Stimulated activated CD4-positive, alpha-beta T cell treated with anti-CD3 and anti-CD28 coated beads, Interleukin-1b, Interleukin-23, amount 100 ng/mL, for 1 hour (primary cell): ENCODE measurements at places on chromosomes 12 and 14.

DNA sequence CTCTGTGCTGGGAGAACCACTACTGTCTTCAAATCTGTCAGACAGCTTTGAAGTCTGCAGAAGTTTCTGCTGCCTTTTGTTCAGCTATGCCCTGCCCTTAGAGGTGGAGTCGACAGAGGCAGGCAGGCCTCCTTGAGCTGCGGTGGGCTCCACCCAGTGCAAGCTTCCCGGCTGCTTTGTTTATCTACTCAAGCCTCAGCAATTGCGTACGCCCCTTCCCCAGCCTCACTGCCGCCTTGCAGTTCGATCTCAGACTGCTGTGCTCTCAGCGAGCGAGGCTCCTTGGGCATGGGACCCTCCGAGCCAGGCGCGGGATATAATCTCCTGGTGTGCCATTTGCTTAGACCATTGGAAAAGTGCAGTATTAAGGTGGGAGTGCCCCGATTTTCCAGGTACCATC lies 25.1 kb upstream of the KLRB1 start:
- DNase-seq: no peak

DNA sequence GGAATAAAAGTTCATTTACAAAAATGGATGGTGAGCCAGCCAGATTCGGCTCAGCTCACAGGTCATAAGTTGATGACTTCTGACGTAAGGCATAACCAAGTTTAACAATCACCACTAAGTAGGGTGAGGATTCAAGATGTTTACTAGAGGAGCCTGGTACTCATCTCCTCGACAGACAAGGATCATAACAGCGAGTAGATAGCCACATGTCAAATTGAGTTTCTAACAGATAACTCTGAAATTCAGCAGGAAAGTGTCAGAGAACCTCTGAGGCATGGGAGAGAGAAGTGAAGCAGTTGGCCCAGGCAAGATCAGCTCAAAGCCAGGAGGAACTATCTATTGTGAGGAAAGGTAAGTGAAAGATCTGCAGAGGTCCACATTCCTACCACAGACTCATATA lies 208.7 kb downstream of the NELL2 start:
- DNase-seq: no peak

GRCh38 chr12:49335955-49336644 lies 888 bp downstream of the C1QL4 start:
- DNase-seq: no peak

DNA sequence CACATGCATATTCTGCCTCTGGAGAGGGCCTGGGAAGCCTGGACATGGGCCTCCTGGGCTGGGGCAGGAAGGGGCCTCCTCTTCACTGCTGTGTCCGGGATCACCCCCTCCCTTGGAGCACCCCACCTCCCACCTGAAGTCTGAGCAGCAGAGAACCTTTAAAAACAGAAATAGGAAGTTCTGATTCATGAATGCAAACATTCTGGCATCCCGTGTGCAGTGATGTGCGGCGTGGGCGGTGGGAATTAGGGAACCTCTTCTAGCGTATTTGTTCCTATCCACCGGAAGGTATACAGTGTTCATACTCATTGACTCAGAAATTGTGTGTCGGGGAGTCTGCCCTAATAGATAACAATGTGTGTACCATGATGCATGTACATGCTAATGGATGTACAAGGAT lies 46.2 kb downstream of the C14orf132 start:
- DNase-seq: no peak

- DNase-seq: no peak
Observed at GRCh38 chr12:29437575-29437974, 56.6 kb upstream of the ERGIC2 start.

DNA sequence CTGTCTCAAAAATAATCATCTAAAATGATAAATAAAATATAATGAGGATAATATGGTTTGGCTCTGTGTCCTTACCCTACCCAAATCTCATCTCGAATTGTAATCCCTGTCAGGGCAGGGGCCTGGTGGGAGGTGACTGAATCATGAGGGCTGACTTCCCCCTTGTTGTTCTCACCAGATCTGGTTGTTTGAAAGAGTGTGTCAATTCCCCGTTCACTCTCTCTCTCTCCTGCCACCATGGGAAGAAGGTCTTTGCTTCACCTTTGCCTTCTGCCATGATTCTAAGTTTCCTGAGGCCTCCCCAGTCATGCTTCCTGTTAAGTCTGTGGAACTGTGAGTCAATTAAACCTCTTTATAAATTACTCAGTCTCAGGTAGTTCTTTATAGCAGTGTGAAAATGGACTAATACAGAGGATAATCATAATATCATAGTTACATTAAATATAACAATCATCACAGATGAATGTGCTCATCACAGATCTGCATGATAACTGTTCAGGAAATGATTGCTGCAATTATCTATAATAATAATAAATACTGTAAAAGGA lies 12.6 kb downstream of the EFCAB11 start:
- no peak for DNase-seq

DNA sequence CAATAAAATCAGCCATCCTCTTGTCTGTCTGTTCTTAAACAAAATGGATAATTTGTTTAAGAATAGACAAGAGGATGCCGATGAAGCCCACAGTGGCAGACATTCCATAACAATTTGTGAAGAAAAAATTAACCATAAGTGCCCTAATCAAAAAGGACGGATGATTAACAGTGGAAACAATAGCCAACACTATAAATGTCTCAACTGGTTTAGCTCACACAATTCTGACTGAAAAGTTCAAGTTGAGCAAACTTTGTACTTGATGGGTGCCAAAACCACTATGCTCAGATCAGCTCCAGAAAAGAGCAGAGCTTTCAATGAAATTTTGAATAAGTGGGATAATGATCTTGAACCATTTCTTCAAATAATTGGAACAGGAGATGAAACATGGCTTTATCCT lies 202.2 kb upstream of the OR4E1 start:
- DNase-seq: no peak

- DNase-seq: no peak
Observed at GRCh38 chr12:69120354-69120753, 119.0 kb upstream of the CPSF6 start.

GRCh38 chr12:89729946-89730459 lies 21.4 kb upstream of the ATP2B1 start:
- no peak for DNase-seq

DNA sequence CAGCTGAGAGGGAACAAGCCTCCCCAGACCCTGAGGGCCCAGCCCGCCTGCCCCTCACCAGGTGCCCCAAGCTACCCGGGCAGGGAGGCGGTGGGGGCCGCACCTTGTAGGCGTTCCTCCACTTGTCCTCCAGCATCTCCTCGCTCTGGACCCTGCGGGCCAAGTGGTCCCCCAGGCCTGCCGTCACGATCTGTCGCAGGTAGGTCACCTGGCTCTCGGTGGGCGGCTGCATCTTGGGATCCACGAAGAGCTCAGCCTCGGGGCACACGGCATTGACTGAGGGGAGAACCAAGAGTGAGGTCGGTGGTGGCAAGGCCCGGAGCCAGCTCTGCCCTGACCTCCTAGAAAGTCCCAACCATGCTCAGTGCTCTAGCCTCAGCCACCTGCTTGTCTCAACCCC lies 36.6 kb downstream of the DHX37 start:
- DNase-seq: no peak

- no peak for DNase-seq
Observed at GRCh38 chr12:45419317-45419814, 203.5 kb downstream of the ANO6 start.

GRCh38 chr12:123907726-123908476 lies 64.7 kb downstream of the CCDC92 start:
- no peak for DNase-seq

DNA sequence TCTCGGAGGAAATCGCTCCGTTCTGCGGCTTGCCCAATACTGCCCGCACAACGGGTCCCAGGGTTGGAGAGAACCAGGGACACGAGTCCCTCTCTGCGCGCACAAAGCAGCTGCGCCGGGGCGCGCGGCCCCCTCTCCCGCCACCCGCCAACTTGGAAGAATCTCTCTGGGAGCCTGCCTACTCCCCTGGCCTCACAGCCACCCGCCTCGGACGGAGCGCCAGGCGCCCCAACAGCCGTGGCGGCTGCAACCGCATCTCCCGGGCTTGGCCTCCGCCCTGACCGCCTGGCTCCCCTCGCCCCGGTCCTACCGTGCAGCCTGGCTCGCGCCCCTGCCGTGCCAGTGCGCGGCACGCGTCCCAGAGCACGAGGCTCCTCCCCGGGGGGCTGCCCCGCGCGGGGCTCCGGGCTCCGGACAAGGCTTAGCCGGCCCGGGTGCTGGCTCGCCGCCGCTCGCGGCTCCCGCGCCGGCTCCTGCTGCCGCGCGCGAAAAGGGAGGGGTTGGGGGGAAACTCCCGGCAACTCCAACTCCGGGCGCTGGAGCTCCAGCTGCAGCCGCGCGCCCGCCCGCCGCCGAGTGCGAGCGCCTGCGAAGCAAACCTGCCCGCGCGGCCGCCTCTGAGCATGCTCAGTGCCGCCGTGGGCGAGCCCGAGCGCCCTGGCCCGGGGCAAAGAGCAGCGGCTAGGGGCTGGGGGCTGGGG lies at the start of gene STXBP6:
Gene STXBP6, minus strand, starts transcription at position 580 of the 701 bp plus-strand sequence. CDS start 75,329 bp downstream, outside the sequence.
- DNase-seq: no peak

- DNase-seq: no peak
Observed at GRCh38 chr12:17976202-17976601, 113.8 kb downstream of the RERGL start.

DNA sequence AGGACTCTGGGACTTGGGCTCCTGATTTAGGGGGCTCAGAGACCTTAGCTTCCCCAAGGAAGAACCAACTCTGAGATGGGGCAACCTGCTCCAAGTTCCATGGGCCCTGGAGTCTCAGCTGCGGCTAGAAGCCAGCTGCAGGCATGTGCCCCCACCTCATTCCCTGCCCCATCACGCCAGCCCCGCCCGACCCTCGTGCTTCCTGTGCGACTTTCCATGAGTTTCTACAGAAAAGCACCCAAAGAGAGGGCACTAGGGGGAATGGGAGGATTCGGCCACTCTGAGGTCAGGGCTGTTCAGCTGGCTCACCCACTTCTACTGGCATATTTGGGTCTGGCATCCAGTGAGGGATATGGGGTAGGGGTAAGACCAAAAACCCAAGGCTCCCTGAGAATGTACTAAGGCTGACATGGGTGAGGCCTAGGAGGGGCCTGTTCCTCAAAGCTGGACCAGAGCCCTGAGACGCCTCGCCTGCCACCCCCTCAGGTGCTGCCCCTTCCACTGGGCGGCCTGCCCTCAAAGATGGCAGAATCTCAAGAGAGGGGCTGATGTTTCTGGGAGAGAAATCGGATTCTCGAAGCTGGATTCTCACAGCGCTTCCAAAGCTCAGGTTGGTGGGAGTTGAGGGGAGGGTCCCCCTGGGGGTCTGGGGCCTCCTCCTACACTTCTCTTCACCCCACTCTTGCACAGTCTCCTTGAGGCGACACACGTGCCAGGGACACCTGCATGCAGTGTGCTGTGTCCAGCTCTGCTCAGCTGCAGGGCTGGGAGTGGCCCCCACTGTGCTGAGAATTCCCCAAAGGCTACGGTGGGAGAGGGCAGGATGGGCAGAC lies 22.1 kb downstream of the FAIM2 start:
- DNase-seq: no peak

- DNase-seq: no peak
Observed at GRCh38 chr14:54664961-54665360, 98.0 kb downstream of the SAMD4A start.

DNA sequence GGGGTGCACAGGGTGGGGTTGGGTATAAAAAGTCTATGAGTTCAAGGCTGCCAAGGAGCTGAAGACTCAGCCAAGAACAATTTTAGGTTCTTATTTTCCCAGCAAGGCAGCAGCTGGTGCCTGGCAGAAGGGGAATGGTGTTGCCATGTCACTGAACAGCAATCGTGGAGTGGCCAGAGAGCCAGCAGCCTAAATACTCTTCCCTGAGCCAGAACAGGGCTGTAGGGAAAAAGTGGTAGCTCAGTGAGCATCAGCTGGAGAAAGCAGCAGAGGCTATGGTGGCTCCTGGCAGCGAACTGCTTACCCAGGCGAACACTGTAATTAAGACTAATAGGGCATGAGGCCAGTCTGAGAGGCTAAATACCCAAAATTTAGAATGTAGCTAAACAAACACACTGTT lies 334.9 kb downstream of the RMST start:
- DNase-seq: no peak

DNA sequence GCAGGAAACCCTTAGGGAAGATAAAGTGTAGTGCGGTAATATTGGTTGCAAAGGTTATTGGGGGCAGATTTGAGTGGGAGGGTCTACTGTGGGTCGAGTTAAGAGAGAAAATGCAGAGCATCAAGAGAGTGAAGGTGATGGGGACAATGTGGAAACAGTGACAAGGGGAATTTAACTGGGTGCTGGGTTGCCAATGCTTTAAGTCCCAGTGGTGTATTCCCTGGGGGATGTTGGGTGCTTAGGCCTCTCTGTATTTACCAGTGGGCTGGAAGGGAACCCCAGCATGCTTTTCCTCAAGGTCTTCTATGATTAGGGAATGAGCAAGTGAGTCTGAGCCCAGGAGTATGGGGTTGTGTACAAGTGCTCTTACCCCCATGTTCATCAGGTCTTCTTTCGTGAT lies 10.6 kb downstream of the BCAT1 start:
- DNase-seq: no peak

DNA sequence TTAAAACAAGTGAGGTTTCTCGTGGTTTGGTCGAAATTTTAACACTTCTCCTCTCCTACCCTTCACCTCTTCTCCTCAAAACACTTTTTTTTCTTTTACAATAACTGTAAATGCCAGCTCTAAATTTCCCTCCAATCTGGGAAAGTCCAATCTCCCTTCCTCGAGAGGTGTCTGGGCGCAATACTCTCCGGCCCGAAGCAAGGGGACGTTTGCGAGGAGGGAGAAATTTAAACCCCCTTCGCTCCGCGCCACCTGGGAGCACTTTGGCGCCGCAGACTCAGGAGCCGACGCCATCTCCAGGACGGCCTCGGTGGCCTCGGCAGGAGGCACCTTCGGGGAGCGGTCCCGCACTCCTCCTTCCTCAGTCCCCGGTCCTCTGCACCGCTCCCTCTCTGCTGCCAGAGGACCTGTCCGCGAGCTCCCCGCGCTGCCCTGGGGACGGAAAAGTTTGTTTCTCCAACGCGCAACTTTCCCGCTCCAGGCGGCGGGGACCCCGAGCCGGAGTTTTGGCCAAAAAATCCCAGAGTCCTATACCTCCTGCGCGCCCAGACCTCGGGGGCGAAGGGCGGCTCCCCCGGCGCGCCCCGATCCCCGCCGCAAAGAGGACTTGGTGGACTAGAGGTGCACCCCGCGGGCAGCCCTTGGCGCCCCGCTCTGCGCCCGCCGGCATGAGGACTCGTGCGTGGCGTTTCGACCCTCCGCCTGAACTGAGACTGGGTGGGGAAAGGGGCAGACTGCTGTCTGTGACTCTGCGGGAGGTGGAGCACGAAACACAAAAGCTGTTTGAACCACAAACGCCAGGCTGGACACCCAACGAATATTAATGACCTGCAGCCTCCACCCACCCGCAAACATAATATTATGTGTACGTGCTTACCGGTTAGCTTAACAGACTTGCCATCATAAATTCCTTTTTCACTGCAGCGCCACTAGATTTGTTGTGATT lies 95.2 kb upstream of the HMGA2 start:
- DNase-seq: no peak

DNA sequence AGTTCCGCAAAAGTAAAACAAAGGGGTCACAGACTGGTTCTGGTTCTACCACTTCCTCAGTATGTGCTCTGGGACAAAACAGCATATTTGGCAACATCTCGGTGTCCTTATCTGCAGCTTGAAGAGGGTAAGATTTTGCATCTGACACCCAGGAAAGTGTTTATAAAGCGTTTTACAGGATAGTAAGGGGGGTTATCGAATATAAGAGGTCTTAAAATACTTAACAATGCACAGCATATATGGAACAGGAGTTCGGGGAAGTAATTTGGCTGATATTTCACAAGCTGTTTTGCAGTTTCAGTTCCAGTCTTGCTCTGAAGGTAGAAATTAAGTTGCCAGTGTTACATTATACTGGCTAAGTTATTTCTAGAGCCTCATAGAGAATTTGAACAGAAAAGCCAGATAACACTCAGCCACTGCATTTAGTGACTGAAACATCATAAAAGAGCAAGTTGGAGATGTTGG lies 904 bp upstream of the MAP4K5 start:
- DNase-seq: no peak
